ENCODE measurements at places on chromosomes 1 and 21. TPM values are rescaled to one million over a fixed set of nuclear protein-coding genes. Genes with fewer than 3 reads are reported as not detected.

The CNR2 gene
- not detected for total RNA-seq

The GBP5 gene
- 1.2 TPM for total RNA-seq

The PGLYRP4 gene
- 1.9 TPM for total RNA-seq

The MXRA8 gene
- total RNA-seq, result 12.0 TPM

The GPR137B gene
- total RNA-seq, result 10.4 TPM

The TBX19 gene
- 0.85 TPM for total RNA-seq

The ZNF692 gene
- 22.0 TPM for total RNA-seq

The C1orf94 gene
- total RNA-seq, result not detected

The HIPK1 gene
- 21.0 TPM for total RNA-seq

The AGTRAP gene
- total RNA-seq, result 99.8 TPM

The KIF14 gene
- 1.3 TPM for total RNA-seq

The ACTL8 gene
- total RNA-seq, result not detected

The AMY1C gene
- total RNA-seq, result not detected

The RCAN3 gene
- total RNA-seq, result 17.9 TPM

The FCER1G gene
- total RNA-seq, result not detected
